Progenitor cell of endocrine pancreas (in vitro differentiated cells): ENCODE measurements at places on chromosomes 4 and X. TPM values are rescaled to one million over a fixed set of nuclear protein-coding genes. Genes with fewer than 3 reads are reported as not detected.

GRCh38 chr4:84495794-84496261 is 3.3 kb downstream of the NKX6-1 start:
- no peak for DNase-seq

DNA sequence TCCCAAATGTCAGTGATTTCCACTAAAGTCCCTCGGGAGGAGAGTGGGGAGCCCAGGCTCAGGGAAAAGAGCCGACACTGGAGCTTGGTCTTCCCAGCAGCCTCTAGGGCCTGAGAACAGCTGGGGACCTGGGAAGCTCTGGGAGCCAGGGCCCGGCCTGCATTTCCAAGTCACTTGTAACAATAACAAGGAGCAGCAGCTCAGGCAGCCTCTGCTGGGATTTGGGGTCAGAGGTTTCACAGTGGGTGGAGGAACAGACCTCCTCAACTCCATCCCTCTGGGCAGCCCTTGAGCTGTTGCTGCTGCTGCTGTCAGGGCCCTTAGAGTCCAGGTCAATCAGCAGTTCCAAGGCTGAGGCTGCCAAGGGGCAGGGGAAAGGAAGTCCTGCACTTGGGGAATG is 11.1 kb downstream of the STARD8 start:
- no peak for DNase-seq

DNA sequence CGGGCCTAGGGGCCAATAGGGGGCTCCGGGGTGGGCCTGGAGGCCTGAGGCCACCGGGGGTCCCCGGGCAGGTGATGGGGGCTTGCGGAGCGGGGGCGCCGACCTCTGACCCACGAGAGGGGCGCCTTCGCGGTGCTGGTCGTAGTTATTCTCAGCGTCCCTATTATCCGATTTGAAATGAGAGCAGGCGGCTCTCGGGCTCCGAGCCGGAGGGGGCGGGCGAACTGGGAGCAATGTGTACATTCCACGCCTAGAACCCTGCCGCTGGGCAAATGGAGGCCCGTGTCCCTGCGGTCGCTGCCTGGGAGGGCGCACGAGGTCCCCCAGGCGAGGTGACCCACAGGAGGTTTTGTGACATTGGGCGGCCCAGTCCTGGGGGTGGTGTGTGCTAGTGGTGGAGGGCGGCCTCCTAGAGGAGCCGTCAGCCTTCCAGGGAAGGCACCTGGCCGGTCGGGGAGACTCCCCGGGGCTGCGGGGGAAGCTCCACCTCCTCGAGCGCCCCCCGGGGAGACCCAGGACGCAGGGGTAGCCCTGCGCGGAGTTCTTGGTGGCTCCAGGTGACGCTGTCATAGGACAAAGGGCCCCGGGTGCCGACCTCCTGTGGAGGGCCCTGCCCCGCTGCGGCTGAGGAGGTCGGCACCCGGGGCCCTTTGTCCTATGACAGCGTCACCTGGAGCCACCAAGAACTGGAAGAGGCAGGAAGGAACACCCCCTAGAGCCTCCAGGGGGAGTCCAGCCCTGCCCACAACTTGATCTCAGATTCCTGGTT is 102.6 kb upstream of the PRKX start:
- peak; percentile 56 for DNase-seq

GRCh38 chr4:165506849-165507248 is 128.0 kb downstream of the CPE start:
- DNase-seq: no peak

- DNase-seq: no peak
These were observed 9.8 kb upstream of the HMGB2 start for GRCh38 chr4:173343832-173344397.

- DNase-seq: no peak
These were observed 18.0 kb downstream of the OPHN1 start for GRCh38 chrX:68415316-68415715.

GRCh38 chr4:88831031-88831430 is 133.4 kb upstream of the NAP1L5 start:
- no peak for DNase-seq

DNA sequence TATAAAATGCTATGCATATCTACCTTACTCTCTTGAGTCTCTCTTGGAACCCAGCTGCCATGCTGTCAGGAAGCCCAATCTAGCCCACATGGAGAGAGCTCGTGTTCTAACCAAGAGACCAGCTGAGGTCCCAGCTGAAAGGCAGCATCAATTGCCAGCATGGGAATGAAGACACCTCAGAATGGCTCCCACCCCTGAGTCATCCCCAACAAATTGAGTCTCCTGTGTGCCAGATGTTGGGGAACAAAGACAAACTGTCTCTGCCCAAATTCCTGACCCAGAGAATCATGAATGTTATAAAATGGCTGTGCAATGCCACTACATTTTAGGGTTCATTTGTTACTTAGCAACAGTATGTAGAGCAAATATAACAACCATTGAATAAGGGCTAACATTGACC is 105.2 kb upstream of the STX18 start:
- DNase-seq: no peak

The ENPEP gene
- total RNA-seq: 1.4 and 1.7 TPM in 2 replicates
